ENCODE measurements at places on chromosomes 1 and 21. TPM values are rescaled to one million over a fixed set of nuclear protein-coding genes. Genes with fewer than 3 reads are reported as not detected.

OR2L5 gene
- not detected for total RNA-seq

FTCD gene
- total RNA-seq = 0.21 TPM

RSBN1 gene
- total RNA-seq = 10.7 TPM

OR2T35 gene
- not detected for total RNA-seq

VSIG8 gene
- total RNA-seq = not detected

ADAMTS5 gene
- 0.05 TPM for total RNA-seq

IGSF9 gene
- 0.51 TPM for total RNA-seq
